ENCODE measurements at places on chromosomes 12 and 14.

GRCh38 chr14:93146119-93146518, 30.4 kb upstream of the ITPK1 start:
- peak; percentile 51 for DNase-seq

DNA sequence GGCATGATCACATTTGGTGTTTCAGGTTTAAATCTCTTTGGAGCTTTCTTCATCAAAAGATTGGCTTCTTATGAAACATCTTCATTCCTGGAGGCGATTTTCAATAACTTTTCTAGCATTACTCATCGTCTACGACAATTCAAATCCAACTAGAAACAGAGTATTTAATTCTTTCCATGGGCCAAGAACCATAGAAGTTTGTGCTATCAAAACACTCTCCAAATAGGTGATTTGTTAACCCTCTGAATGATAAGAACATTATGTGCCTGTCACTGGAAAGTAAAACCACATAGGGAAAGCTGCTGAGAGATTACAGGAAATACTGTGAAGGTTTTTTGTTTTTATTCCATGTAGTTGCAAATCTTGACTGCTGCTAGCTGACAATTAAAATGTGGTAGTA, 6.9 kb upstream of the DCN start:
- DNase-seq, result no peak

- DNase-seq, result no peak
These were observed 116.6 kb downstream of the CALM1 start for GRCh38 chr14:90513161-90514014.

GRCh38 chr14:91388551-91388975, 29.1 kb downstream of the CCDC88C start:
- DNase-seq, result no peak

DNA sequence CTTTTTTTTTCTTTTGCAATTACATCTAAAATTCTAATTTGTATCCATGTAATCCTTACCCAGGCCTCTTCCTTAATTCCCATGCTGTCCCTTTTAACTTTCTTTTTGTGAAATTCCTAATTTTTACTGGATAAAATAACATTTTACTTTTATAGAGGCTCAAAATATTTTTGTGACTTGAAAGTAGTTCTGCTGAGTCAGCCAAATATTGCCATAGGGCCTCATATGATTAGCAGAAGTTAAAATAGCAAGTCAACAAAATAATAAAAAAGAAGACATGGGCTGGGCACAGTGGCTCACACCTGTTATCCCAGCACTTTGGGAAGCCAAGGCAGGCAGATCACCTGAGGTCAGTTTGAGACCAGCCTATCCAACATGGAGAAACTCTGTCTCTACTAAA, 2.0 kb downstream of the C3AR1 start:
- no peak for DNase-seq

GRCh38 chr14:80664576-80664975, 277.0 kb downstream of the CEP128 start:
- DNase-seq, result no peak

GRCh38 chr14:45028107-45028626, 55.7 kb upstream of the PRPF39 start:
- peak; percentile 9 for DNase-seq

DNA sequence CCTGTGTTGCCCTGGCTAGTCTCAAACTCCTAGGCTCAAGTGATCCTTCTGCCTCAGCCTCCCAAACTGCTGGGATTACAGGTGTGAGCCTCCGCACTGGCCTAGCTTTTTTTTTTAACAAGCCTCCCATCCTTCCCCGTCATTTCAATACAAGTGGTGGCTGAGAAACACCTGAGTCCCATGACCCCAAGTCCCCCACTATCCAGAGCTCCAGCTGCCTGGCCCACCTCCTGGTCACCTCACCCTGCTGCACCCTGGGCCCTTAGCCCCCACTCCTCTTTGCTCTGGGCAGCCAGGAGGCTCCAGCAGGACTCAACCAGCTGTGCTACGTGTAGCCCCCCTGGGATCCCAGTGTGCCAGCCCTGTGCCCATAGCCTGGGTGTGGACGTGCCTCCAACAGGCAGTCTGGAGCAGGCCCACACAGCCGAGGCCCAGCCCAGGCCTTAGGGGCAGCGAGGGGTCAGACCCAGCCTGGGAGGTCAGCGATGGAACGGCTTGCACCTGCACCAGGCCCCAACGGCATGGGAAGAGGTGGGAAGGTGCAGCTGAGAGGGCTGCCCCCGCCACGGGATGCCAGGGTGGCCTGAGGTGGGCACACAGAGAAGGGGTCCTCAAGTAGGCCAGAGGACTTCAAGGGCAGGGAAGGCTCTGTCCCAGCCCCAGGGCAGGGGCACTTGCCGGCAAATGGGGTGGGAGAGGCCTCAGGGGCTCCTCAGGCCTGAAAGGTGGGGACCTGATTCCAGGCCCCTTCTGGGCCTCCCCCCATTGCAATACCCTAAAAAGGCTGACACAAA, 6.5 kb downstream of the AHNAK2 start:
- DNase-seq, result no peak

DNA sequence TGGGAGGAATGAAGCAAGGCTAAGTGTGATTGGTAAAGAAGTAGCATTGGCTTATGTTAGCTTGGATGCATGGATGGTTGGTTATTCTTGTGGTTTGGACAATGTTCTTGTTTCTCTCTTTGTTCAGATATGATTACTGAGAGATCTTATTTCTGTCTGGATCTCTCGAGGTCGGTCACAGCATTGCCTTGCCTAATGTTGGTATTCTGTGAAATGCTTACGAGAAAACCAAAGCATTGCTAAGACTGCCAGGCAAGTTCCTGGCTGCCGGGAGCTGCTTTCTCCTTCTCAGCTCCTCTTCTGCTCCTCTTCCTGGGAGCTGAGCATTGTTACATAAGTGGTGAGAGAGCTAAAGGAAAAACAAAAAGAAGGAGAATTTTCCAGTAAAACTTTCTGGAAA, 7.4 kb upstream of the RND1 start:
- DNase-seq, result no peak
